ENCODE measurements at places on chromosomes 16 and 17.
A peak's percentile ranks its signal among the peaks of the same experiment; 100 is the strongest.

GRCh38 chr17:47252209-47252608 lies 1.4 kb upstream of the ITGB3 start:
- no peak for DNase-seq

GRCh38 chr17:79670537-79671084 lies 59.8 kb upstream of the RBFOX3 start:
- no peak for DNase-seq

DNA sequence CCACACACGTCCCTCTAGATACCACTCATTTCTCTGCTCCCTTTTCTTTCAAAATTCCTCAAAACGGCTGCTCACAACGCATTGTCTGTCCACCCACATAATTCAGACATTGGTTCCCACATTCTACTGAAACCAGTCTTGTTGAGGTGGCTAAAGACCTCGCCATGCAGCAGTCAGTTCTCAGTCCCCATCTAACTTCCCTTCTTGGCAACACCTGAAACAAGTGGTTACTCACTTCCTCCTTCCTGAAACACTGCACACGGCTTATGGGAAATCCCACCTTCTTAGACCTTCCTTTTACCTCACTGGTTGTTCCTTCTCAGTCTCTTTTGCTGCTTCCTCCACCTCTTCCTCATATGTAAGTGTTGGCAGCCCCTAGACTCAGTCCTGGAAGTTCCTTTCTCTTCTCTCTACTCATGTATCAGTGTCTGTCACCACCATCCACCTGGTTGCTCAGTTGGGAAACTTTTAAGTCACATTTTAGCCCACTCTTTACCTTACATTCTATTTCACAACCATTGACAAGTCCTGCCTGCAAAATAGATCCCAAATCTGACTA lies 277.1 kb downstream of the CEP112 start:
- no peak for DNase-seq

DNA sequence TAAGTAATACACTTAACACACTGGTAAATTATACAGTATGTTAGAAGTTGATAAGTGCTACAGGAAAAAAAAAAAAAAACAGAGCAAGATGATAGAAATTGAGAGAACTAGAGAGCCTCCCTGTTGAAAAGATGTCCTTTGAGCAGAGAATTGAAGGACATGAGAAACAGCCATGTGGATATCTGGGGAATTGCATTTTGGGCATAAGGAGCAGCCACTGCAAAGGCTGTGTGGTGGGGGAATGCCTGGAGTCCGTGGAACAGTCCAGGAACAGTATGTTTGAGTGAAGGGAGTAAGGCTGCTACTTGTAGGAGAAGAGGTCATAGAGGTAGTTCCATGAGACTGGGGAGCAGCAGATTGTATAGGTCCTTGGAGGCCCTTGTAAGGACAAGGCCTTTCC lies 178.4 kb downstream of the FTO start:
- no peak for DNase-seq

DNA sequence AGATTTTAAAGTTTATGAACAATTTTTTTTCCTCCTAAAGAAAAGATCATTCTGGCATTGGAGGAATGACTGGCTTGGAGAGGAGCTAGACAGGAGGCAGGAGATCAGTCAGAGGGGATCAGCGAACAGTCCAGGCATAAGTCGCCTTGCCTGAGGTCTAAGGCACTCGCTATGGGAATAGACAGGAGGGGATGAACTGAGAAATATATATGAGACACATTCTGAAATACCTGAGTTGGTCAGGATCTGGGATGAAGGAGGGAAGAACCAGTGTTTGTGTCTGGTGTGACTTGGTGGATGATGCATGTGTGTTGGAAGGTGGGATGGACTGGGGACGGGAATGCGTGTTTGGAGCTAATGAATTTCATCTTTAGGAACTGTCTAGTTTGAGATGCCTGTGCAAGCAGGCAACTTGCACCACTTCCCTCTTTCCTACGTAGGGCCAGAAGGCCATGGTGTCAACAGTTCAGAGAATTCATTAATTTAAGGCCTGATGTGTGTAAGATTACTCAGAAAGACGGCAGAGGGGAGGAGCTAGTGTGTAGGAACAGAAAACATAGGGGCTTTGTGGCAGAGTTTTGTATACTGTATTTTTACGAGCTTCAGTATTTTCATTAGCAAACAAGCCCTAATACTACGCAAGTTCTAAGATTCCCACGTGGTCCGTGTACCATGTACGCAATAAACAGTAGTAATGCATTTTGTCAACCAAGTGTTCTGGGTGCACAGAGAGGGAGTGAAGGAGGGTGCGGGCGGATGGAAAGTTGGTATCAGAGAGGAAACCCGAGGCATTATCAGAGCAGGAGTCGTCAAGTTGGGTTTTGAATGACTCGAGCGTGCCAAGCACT lies 825 bp downstream of the HEATR6 start:
- DNase-seq, result peak; percentile 20

- peak; percentile 56 for DNase-seq
These were observed 4.8 kb downstream of the SPATA2L start for GRCh38 chr16:89696670-89697128.

- DNase-seq, result peak; percentile 19
These were observed 751 bp downstream of the DCAF7 start for GRCh38 chr17:63550817-63551639.

DNA sequence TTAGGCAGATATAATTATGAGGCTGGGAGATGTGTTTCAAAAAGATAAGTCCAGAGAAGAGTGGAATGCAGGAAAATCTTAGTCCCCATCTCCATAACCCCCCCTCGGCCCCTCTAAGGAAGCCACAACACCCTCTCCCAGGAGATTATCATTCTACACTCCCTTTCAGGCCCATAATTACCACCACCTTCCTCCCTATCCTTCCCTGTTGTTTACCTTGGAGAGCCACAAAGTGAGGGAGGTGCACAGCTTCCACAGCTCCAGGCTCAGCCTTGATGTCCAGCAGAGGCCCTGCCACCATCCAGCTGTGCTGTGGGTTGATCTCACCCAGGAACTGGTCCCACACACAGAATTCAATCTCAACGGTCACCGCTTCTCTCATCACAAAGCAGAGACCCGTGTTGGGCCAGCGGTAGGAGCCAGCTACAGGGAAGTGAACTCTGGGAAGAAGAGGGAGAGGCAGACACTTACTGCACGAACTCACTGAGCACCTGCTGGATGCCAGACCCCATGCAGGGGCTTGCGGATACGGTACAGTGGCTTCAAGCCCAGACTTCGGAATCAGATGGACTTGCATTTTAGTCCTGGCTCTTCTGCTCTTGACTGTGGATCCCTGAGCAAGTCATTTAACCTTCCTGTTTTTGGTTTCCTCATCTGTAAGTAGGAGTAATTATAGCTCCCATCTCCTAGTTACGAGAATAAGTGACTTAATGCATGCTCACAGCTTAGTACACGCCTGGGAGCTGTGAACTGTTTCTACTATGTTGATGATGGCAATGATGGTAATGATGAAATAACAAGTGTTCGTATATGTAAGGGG lies 44.1 kb downstream of the MIS12 start:
- DNase-seq, result no peak

- DNase-seq, result no peak
These were observed 1225.2 kb upstream of the GOT2 start for GRCh38 chr16:59959311-59959710.

- no peak for DNase-seq
These were observed 12.7 kb upstream of the SPAG9 start for GRCh38 chr17:51133365-51133764.

- DNase-seq, result peak; percentile 72
These were observed 1.3 kb upstream of the PER1 start for GRCh38 chr17:8153525-8153956.

- no peak for DNase-seq
These were observed 183.0 kb downstream of the PHKB start for GRCh38 chr16:47644166-47644565.

- DNase-seq, result no peak
These were observed 218.3 kb downstream of the SOX9 start for GRCh38 chr17:72338847-72339790.

DNA sequence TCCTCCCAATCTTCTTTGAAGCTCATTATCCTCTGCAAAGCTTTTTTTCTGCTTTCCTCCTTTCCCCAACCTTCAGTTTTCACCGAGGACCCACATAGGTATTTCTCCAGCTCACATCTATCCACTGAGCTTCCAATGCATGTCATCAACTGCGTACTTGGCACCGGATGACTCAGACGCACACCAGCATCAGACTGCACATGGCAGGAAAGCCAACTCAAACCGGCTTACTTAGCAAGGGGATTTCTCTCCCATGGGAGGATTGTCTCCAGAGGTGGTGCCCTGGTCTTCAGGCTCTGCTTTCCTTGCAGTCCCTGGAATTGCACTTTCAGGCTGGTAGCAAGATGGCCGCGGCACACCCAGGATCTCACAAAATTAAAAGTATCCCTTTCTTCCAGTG lies 1.7 kb upstream of the AKTIP start:
- no peak for DNase-seq

- DNase-seq, result no peak
These were observed 268.5 kb downstream of the CBLN1 start for GRCh38 chr16:49012961-49013726.

GRCh38 chr16:85833219-85833920 lies 33.9 kb downstream of the COX4I1 start:
- no peak for DNase-seq

- DNase-seq, result peak; percentile 22
These were observed 500 bp downstream of the MAF start for GRCh38 chr16:79599837-79600637.

GRCh38 chr17:40192961-40193360 lies 15.7 kb downstream of the RAPGEFL1 start:
- DNase-seq, result no peak

DNA sequence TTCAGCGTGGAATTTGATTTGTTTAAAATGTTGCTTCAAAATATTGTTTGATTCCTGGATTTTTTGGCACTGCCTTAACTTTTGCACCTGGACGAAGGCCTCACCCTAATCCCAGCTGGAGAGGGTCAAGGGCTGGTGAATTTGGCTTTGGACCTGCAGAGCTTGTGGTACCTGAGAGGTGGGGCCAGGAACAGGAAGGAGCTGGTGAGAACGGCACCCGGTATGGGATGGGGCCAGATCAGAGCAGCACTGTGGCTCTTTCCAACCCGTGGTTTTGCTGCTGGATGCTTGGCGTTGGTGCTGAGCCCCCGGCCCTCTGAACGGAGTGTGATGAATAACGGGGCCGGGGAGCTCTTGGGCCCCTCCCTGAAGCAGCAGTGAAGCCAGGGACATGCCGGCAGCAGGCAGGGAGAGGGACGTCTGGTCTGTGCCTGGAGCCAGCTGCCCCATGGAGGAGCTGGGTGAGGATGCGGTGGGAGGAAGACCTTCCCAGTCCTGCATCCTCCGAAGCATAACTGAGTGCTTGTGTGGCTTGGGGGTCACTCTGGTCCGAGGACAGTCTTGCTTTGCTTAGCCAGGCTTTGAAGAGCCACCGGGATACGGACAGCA lies 275.4 kb downstream of the SEC14L1 start:
- no peak for DNase-seq

GRCh38 chr17:60600490-60601446 lies 775 bp downstream of the PPM1D start:
- peak; percentile 60 for DNase-seq

DNA sequence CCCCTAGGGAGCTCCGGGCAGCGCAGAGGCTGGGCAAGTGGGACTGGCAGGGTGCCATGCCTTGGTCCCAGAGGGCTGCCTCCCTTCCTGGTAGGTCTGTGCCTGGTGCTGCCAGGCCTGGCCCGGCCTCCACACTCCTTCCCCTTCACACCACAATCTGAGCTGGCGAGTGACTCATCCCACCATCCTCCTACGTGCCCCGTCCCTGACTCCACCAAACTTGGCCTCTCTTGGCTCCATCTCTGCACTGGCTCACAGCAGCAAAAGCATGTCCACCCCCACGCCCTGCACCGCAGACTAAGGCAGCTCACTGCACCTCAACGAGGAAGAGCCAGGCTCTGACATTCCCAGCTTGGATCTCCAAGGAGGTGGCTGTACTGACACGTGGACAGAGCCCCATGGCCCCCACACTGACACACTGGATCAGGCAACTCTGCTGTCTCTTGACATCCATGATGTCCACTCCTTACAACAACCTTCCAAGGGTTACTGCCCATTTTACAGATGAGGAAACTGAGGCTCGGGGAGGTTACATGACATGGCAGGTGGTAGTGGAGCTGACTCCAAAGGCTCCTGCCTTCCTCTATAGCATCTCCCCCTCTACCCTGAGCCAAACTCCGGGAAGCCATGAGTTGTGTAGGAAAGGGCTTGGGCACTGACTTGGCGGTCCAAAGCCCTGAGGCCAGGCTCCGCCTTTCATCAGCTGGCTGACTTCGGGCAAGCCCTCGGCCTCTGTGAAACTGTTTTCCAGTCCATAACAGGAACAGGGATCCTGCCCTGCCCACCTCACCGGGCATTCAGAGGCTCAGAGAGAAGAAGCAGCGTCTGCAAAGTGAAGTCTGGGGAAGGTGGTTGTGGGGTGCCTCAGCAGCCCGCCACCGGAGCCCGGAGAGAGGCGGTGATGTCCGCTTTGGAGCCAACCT lies 20.1 kb upstream of the KRT19 start:
- DNase-seq, result peak; percentile 37

GRCh38 chr17:47778184-47778635 lies 43.4 kb downstream of the OSBPL7 start:
- DNase-seq, result no peak

GRCh38 chr16:50253514-50253910 lies 12.8 kb upstream of the ADCY7 start:
- DNase-seq, result no peak

GRCh38 chr16:789191-789850 lies 901 bp downstream of the CHTF18 start:
- no peak for DNase-seq

DNA sequence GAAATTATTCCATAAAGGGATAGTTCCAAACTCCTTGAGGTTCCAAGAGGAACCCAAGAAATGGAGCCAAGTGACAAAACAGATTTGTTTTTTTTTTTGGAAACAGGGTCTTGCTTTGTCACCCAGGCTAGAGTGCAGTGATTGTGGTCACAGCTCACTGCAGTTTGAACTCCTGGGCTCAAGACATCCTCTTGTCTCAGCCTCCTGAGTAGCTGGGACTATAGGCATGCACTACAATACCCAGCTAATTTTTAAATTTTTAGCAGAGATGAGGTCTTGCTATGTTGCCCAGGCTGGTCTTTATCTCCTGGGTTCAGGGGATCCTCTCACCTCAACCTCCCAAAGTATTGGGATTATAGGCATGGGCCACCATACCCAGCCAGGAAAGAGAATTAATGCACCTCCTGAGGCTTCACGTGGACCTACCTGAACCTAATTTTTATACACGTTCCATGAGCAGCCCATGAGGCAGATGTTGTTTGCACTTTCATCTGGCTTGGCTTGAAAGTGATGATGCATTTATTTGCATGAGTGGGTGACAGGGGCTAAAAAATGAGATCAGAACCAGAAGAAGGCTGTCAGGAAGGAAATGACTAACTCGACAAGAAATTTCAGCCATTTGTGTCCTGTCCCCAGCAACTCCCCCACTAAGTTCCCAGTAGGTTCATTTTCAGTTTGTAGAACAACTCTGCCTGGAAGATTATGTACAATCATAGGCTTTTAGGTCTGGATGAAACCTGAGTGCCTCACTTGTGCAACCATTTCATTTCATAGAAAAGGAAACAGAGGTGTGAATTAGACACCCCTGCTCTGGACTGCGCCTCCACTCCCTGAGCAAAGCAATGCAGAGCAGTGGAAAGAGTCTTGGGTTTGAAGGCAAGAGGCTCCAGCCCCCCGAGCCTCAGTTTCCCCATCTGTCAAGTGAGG lies 10.3 kb upstream of the IRF8 start:
- peak; percentile 43 for DNase-seq
